ENCODE measurements at places on chromosomes 1 and 21. TPM values are rescaled to one million over a fixed set of nuclear protein-coding genes. Genes with fewer than 3 reads are reported as not detected.

Gene IL10
- 1.4 TPM for total RNA-seq

Gene RGS4
- total RNA-seq, result 0.89 TPM

- peak; percentile 85 for DNase-seq
Observed at GRCh38 chr1:201559679-201560162, 20.8 kb downstream of the NAV1 start.

GRCh38 chr1:43565600-43566360 is 35.1 kb downstream of the PTPRF start:
- peak; percentile 67 for DNase-seq
